ENCODE measurements at places on chromosomes 6 and 20.

DNA sequence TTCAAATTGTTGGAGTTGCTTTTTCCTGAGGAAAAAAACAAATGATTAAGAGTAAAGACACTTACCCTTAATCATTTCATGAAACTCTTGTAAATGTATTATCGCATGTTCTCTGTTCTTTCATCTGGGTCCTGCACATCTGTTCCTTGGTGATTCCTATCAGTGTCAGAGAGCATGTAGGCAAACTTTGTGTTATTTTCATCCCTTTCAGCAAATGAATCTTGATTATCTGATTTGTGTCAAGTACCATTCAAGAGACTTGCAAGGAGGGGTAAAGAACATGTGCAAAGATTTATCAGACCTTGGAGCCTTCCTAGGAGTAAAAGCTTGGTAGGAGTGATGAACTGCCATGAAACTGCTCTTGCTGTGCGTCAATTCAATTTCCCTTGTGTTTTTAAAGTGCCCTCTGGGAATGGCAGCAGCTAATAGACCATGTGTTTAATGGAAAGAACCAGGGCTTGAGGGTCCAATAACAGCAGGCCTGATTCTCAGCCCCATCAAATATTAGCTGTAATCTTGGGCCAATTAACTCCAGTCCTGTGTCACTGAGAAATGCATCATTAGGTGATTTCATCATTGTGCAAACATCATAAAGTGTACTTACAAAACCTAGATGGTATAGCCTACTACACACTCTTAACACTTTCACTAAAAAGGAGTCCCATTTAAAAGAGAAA lies 118.9 kb upstream of the CEP85L start:
- no peak for DNase-seq

DNA sequence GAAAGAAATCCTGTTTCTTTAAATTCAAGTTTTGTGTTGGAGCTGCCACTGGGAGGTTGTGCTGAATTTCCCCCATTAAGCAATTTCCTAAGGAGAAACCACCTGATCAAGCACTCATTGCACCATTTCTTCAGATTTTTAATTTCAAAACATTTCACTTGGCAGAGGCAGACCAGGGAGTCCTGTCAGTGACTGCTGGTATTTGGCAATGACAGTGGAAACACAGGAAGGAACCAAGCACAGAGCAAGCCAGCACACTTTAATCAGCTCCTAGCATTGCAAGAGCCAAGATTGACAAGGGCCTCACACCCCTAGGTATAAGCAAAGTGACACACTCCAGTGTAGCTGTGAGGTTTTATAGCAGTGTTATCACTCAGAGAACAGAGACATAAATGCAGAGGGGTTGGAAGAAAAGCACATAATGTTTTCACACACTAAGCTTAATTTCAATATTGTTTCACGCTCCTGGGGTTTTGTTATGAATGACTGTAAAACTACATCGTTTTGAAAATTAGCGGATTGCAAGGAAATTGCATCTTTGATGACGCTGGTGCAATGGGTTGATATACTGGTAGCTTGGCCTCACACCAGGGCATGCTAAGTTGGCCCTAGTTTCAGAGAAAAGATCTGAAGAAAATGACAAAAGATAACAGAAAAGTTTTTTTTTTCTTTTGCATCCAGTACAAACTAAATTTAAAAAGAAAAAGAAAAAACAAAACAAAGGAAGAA lies 768.4 kb downstream of the TFAP2A start:
- no peak for DNase-seq

GRCh38 chr20:14673164-14673563 lies 335.8 kb upstream of the FLRT3 start:
- DNase-seq, result no peak

GRCh38 chr20:16661756-16662155 lies 68.1 kb upstream of the SNRPB2 start:
- DNase-seq, result no peak

- no peak for DNase-seq
Observed at GRCh38 chr6:3176562-3177355, 19.4 kb upstream of the TUBB2A start.

- DNase-seq, result no peak
Observed at GRCh38 chr20:59022754-59023153, 3.5 kb downstream of the TUBB1 start.

- no peak for DNase-seq
Observed at GRCh38 chr20:47883186-47883585, 97.9 kb upstream of the SULF2 start.

- no peak for DNase-seq
Observed at GRCh38 chr6:14074476-14075094, 43.0 kb upstream of the CD83 start.

DNA sequence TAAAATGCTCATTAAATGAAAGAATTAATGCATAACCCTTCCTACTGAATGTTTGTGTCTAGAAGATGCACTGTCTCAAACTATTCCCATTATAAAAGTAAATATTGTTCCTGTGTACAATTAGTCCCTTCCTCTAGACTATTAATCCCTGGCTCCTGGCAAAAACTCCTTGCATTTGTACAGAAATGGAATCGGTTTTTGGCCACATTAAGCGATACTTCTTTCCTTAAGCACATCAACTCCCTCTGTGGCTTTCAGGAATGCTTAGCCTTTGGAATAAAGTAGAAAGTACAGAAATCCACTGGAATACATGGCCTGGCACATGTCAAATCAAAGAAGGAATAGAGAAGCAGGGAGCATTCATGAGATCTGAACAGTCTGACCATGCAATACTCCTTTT lies 179.8 kb downstream of the GMPR start:
- DNase-seq, result no peak

- no peak for DNase-seq
Observed at GRCh38 chr6:90461383-90461782, 125.5 kb downstream of the MAP3K7 start.

GRCh38 chr20:60121903-60122302 lies 163.7 kb downstream of the CDH26 start:
- DNase-seq, result no peak

DNA sequence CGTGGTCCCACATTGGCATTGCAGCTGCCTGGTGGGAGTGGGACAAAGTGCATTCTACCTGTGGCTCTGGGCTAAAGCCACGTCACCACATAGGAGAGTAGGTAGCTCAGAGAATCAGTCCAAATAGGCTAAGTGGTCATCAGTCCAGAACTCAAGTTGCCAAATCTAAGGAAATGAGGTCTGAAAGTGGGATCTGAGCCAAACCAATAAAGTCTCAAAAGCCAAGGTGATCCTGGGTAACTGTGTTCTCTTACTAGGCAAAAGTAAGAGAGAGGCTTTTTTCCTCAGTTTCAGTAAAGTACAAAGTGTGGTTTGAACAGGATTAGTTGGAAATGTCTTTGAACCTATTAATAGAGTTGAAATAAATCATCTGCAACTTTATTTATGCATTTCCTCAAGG lies 68.6 kb upstream of the CNKSR3 start:
- no peak for DNase-seq

- DNase-seq, result no peak
Observed at GRCh38 chr20:5156675-5157448, 30.1 kb downstream of the CDS2 start.

DNA sequence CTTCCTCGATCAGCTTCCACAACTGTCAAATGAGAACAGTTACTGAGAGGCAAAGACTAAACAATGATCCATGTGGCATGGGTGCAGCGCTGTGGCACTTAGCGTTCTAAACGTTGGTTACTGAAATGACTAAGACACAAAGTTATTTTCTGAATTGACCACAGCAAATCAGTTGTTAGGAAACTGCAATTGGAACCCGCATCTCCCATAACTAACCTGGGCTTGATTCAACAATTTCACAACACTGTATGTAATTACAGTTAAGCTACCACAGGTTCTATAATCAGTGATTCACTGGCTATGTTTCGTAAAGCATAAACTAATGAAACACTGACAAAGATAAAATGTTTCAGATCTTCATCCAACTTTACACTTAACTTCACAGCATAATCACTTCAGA lies 12.5 kb downstream of the WDR27 start:
- no peak for DNase-seq

- DNase-seq, result no peak
Observed at GRCh38 chr6:43838276-43839036, 68.4 kb downstream of the VEGFA start.

DNA sequence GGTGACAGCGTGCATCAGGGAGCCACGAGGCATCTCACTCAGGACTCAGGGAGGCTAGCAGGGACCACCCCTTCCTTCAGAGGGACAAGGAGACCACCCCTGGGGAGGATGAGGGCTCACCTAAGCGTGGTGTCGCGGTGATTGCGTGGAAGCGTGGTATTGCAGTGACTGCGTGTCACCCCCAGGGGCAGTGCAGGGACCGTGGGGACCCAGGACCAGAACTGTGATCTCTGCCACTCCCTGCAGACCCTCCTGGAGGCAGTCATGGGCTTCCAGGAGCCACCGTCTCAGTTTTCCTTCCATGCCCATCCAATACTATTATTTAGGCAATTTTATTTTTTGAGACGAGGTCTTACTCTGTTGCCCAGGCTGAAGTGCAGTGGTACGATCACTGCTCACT lies 147.1 kb downstream of the TAF4 start:
- no peak for DNase-seq

- DNase-seq, result no peak
Observed at GRCh38 chr20:37259865-37260264, 1.7 kb downstream of the GHRH start.

DNA sequence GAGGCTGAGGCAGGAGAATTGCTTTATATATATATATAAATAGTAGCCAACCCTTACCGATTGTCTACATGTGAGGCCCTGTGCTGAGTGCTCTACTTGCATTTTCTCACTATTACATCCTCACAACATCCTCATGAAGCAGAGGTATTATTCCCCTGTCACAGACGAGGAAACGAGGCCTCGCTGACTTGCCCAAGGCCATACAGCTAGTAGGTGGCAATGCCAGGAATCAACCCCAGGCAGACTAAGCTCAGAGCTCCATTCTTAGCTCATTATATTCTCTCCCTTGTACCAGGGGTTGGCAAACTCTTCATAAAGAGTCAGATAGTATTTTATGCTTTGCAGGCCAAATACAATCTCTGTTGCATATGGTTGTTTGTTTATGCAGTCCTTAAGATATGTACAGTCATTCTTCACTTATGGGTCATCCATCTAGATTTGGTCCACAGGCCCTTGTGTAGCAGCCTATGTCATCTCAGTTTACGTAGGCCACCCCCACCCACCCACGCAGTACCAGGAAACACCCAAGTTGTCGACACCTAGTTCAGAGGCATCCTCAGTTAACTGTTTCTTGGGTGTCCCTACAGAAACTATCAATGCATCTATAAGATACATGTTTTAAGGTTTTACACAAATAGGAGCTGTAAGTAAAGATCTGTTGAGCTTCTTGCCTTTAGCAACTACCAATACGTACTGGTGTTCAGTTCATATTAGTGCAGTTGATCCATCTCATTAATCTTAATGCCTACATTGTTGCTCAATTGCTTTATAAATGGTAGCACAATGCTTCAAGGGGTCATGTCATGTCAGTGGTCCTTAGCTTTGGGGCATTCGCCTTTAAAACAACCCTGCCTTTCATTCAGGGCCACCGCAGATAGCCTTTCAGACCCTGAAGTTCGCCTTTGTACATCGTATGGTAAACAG lies 3.0 kb downstream of the CASS4 start:
- DNase-seq, result no peak

DNA sequence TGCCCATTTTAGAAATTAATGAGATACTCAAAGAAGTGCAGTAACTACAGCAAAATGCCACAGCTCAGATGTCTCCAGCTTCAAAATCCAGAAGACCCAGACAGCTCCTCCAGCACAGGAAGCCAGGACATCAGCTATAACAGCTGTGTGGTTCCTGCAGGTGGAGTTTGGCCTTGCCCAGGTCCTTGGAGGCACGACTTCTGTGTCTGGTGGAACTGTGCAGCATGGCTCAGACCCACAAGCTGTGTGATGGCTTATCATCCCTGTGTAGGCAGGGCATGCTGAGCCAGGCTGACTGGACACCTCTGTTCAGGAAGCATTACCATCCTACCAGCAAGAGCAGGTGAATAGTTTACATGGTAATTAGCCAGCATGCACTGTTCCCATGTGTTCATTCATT lies 26.5 kb upstream of the CD93 start:
- DNase-seq, result no peak

GRCh38 chr6:27228963-27229477 lies 18.5 kb upstream of the PRSS16 start:
- DNase-seq, result no peak

DNA sequence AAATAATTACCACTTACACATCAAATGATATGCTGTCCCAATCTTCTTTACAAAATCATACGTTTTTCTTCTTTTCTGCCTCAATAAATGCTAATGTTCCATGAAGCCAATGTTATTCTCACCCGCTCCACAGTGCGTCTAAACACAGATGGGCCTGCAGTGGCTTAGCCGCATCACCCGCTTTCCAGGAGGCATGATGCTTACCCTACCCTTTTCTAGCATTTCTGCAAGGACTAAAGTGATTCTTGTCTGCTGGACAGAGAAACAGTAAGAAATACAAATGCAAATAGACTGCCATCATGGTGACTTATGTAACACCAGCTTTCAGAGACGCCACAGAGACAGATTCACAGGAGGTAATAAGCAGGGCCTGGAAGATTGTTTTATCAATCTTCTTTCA lies 104.4 kb downstream of the RNASET2 start:
- no peak for DNase-seq

GRCh38 chr20:64142590-64142989 lies 21.7 kb upstream of the MYT1 start:
- DNase-seq, result no peak

DNA sequence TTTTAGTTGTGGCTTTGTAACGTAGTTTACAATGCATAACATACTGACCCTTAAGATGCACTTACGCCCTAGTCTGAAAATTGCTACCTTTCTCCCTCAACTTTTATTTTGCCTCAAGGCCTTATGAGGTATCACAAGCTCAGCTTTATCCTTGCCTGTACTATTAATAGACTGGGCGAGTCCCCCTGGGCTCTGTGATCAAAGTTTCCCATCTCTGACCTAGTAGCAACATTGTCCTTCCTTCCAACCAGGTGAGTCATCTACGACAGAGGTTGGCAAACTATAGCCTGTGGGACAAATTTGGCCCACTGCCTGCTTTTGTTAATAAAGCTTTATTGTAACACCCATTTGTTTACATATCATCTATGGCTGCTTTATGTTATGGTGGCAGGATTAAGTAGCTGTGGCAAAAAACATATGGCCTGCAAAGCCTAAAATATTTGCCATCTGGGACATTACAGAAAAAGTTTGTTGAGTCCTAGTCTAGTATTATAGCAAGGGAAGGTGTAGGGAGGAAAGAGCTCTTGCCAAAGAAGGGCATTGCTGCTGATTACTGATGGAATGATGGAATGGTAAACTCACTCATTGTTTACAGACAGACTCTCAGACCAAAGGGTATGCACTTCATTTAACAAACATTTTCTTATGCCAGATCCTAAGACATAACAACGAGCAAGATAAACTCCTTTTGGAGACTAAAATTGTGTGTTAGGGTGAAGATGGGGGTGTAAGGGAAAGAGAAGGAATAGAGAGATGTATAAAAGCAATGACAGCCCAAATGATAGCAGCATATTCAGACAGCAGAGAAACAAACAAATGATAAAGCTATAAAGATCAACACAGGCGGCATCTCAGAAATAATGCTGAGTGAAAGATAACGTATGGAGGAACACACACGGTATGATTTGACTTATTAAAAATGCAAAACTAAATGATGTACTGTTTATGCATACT lies 74.2 kb downstream of the SLC22A23 start:
- DNase-seq, result no peak

All from NCI-H1417 treated with DMSO at 0.1 percent for 48 hours (cell line).